Progenitor cell of endocrine pancreas (in vitro differentiated cells): ENCODE measurements at places on chromosomes 5 and 9.

DNA sequence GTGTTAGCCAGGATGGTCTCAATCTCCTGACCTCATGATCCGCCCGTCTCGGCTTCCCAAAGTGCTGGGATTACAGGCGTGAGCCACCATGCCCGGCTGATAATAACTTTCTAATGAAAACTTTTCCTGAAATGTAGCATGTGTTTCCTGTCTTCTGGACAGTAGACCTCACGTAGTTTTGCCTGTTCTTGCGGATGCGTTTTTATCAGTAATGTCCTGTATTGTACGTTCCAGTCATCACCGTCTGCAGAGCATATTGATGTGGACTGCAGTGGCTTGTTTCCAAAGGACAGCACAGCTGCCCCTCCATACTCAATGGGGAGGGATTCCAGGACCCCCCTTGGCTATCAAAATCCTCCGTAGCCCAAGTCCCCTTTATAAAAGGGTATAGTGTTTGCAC, 12.8 kb downstream of the EXOC3 start:
- DNase-seq = no peak

- no peak for DNase-seq
Measured at GRCh38 chr9:96430377-96430776, 12.2 kb upstream of the ZNF367 start.

DNA sequence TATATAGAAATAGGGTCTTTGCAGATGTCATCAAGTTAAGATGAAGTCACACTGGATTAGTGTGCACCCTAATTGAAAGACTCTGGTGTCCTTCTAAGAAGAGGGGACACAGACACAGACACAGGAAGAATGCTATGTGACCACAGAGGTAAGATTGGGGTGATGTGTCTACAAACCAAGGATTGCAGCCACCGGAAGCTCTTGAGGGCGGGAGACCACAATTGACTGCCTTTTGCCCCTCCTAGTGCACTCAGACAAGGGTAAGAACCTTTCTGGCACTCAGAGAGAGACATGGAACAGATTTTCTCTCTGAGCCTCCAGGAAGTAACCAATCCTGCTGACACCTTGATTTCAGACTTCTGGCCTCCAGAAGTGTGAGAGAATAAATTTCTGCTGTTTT, 51.2 kb upstream of the ARAP3 start:
- DNase-seq = no peak

DNA sequence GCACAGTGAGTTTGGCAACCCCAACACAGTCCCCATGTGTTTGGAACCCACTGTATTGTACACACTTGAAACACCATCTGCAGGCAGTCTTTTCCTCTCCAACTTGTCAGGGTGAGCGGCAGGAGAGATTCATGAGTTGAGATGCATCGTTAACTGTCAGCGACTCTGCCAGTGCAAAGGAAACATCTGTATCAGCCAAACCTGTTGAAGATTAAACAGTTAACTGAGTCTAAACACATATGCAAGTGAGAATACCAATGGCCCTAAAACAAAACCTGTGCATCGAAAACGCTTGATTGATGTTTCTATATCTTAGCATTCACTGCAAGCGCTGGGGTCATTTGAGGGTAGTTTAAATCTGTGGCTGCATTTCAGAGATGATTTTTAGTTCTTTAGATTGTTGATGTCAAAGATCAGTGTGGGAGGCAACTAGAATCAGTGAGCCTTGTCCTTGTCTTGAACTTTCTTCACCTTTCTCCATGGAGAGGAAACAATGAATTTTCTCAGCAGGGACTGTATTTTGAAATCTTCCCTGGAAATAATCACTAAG, 41.3 kb upstream of the PAM start:
- DNase-seq = no peak

DNA sequence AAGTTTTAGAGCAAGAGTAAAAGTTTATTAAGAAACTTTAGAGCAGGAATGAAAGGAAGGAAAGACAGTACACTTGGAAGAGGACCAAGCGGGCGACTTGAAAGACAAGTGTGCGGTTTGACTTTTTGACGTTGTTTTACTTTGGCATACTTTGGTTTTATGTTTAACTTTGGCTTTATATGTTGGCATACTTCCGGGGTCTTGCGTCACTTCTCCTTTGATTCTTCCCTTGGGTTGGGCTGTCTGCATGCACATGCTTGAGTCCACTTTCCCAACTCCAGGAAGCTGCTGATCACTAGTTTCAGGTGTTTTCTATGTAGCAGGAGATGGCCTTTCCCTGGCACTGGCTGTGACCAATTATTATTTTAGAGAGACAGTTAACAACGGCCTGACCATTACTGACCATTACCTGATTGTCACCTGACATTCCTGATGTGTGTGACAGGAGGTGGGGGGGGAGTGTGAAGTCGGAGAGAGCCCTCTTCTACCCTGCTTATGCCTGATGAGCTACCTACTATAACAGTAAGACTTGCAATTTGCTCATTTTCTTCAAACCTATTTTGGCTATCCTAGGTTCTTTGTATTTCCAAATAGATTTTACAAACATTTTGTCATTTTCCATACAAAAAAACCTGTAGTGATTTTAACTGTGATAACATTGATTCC, 45.5 kb downstream of the TNFSF8 start:
- no peak for DNase-seq

DNA sequence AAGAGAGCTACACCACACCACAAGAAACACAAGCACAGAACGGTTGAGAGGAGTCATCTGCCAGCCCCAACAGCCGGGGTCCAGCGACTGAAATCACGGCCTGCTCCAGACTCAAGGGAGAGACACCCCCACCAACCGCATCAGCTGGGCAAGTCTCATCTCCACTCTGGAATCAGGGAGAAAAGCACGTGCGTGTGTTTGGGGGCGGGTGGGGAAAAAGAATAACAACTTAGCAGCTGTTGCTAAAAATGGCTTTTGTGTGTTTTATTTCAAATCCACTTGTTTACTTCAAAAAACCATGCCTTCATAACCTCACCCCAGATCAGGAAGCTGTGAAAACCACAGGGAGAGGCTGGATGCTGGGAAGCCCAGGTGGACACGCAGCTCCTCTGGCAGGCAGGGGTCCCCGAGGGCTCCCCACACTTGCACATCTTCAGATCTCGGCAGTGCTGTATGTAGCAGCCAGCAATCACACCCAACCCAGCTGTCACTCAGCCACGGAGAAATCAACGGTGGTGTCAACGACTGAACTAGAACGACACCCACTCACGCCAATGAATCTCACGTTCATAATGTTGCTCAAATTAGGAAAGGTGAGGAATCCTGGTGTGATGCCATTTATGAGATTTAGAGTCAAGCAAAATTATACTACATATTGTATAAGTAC, 19.0 kb downstream of the PNPLA7 start:
- no peak for DNase-seq

DNA sequence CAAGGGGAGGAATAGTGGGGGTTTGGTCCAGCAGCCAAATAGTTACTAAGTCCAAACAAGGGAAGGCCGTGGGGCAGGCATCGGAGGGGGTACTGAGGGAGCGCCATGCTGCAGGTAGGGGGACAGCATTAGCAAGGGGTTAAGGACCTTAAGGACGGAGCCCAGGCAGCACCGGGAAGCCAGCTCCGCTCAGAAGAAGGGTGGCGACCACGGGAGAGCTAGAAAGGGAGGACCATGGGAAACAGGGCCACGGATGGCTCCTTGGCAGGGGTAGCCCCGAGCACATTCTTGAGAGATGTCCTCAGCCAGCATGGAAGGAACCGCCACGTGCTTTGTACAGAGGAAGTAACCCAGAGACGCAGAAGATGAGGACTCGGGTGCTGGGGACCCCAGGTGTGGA, 76.2 kb upstream of the STXBP1 start:
- DNase-seq = no peak

GRCh38 chr9:106878934-106879333, 16.0 kb downstream of the ZNF462 start:
- no peak for DNase-seq

DNA sequence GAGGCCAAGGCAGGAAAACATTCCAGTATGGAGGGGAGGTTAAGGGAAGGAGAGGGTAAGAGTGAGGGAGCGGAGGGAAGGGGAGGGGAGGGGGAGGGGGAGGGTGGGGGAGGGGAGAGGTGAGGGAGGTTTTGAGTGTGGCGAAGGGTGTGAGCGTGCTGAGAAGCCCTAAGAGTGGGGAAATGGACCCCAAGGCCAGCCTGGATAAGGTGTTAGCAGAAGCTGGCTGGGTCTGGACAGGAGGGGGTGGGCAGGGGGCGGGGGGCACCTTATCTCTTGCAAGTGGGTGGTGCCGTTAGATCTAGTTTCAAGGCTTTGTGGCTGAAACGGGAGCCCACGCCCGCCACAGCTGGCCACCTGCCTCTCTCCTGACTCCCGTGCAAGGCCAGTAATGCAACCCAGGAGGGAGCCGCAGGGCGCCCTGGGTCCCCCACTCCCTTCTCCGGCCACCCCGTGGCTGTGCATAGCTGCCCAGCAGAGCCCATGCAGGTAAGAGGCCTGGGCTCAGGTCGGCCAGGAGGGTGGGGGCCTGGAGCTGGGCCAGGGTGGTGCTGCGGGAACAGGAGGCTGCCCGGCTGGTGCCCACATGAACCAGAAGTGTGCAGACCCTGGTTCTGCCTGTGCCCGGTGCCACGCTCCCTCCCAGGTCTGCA, 677 bp downstream of the RNF224 start:
- DNase-seq = no peak

DNA sequence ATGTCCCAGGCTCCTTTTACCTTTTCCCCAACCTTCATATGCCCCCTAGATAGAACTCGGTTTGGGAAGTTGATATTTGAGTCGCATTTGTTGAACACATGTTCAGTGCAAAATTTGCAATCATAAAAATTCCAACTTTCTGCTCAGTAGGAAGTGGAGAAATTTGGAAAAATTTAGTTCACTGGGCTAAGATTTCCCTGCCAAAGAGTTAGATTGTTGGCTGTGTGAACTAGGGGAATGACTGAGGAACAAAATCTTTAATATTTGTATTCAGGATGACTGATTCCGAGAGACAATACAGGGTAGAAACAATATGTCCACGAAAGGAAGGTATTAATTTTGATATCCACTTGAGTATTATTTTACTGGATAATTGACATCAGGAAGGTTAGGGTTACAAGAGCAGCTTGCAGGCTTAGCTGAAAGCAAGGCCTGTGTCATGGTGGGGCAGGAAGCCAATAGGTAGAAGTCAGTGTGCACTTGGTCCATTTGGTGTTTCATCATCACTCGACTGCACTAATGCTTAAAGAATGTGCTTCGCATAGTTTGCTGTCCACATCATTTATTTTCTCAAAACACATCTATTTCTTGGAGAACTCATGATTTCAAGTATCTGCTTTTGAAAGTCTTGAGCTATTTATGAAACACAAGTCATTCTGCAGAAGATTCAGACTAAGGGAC, 59.4 kb upstream of the GNA14 start:
- DNase-seq = no peak
